Neural crest cell (in vitro differentiated cells): ENCODE measurements at places on chromosomes 3 and 15.

DNA sequence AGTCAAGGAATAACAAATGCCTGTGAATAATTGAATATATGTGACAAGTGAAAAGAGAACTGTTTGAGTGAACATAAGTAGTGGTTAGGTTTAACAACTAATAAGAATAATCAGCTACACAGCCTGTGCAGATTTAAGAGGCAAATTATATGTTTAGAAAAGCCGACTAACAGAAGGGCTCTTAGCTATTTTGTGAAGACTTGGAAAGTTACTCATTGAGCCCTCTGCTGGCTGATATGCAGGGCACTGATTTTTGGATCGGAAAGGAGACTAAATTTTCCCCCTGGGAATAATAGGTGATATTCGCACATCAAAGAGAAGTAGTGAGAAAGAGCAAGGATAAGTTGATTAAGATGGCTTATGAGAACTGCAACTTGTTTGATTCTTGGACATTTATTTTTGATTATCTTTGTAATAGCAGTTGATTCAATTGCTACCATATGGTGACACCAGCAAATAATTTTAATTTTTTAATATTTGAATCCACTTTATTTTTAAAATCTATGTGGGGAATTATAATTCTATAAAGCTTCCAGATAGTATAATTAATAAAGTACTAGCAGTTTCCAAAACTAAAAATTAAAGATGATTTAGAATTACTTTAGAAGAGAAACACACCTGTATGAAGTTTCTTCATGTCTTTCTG, 156.2 kb downstream of the NLGN1 start:
- peaks cover 13% of the 10 kb centered on the region for H3K4me1 ChIP-seq
- DNase-seq = peak; percentile 14
- H3K36me3 ChIP-seq = no peaks in the 10 kb centered on the region

- H3K36me3 ChIP-seq = no peaks in the 10 kb centered on the region
- no peak overlapping the region for H3K27ac ChIP-seq
- H3K4me1 ChIP-seq = peaks cover 11% of the 10 kb centered on the region
- no peak for DNase-seq
- H3K4me3 ChIP-seq = no peak overlapping the region
These were observed 51.5 kb downstream of the ITGA11 start for GRCh38 chr15:68380456-68380855.

GRCh38 chr15:74425630-74426029, 8.1 kb downstream of the SEMA7A start:
- DNase-seq = no peak
- peaks cover 51% of the 10 kb centered on the region for H3K4me1 ChIP-seq
- H3K36me3 ChIP-seq = no peaks in the 10 kb centered on the region

- no peaks in the 10 kb centered on the region for H3K27me3 ChIP-seq
- peaks cover 30% of the 10 kb centered on the region for H3K4me1 ChIP-seq
- H3K36me3 ChIP-seq = no peaks in the 10 kb centered on the region
- H3K27ac ChIP-seq = no peak overlapping the region
- no peak overlapping the region for H3K4me3 ChIP-seq
These were observed 15.4 kb upstream of the CSPG4 start for GRCh38 chr15:75727851-75728715.

DNA sequence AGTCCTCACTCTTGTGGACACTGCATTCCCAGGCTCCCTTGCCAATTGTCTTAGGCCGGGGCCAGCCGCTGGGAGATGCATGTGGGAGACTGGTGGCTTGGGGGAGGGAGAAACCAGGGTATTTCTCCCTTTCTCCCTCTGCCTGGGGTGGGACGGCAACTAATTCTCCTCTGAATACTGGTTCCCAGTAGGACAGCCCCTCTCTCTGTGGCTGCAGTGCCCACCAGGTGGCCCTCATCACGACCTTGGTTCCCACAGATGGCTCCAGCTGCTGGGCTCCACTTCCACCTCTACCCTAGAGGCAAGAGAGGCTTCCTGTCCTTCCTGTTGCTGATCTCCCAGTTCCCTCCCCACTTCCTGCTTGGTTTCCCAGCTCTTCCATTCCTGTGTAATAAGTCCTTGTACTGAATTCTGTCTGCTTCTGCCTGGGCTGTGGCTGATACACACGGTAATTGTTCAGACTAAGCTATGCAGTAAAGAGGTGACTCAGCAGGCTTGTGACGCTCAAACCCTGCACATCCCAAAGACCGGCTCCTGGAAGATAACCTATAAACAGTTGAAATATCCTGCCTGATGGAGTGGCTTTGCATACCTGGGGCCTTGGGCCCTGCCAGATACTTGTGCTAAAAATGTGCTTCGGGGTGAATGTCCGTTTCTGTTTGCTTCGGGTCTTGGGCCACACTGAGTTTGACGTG, 20.4 kb upstream of the COPG1 start:
- no peaks in the 10 kb centered on the region for H3K27me3 ChIP-seq
- DNase-seq = no peak
- H3K4me3 ChIP-seq = no peak overlapping the region
- no peaks in the 10 kb centered on the region for H3K36me3 ChIP-seq
- H3K27ac ChIP-seq = peak overlapping the region; percentile 40
- H3K4me1 ChIP-seq = peaks cover 5% of the 10 kb centered on the region

- H3K4me1 ChIP-seq = no peaks in the 10 kb centered on the region
- H3K27me3 ChIP-seq = no peaks in the 10 kb centered on the region
- no peaks in the 10 kb centered on the region for H3K36me3 ChIP-seq
- no peak overlapping the region for H3K4me3 ChIP-seq
These were observed 10.9 kb upstream of the AADACL2 start for GRCh38 chr3:151722856-151723255.

- no peaks in the 10 kb centered on the region for H3K36me3 ChIP-seq
- no peak overlapping the region for H3K27ac ChIP-seq
- no peaks in the 10 kb centered on the region for H3K4me1 ChIP-seq
- H3K4me3 ChIP-seq = no peak overlapping the region
- DNase-seq = no peak
- H3K27me3 ChIP-seq = no peaks in the 10 kb centered on the region
These were observed 59.0 kb downstream of the FRMD4B start for GRCh38 chr3:69326855-69327300.

DNA sequence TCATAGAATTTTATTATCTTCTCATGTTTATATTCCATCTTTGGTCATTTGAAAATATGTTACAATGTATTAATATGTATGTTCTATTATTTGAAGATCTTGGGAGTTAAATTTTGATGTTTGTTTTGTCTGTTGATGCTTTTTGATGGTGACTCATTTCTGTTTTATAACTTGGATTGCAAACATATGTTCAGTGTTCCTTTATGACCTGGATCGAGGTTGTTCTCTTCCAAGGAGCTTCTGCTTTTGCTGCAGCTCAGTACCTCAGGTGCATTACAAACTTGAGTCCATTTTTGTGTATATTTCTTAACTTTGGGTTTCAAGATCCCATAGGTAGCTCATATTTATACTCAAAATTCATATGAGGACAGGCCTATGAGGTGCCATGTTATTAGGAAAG, 37.1 kb downstream of the ESYT3 start:
- no peak for DNase-seq
- H3K4me1 ChIP-seq = no peaks in the 10 kb centered on the region
- H3K27ac ChIP-seq = no peak overlapping the region
- H3K4me3 ChIP-seq = no peak overlapping the region

DNA sequence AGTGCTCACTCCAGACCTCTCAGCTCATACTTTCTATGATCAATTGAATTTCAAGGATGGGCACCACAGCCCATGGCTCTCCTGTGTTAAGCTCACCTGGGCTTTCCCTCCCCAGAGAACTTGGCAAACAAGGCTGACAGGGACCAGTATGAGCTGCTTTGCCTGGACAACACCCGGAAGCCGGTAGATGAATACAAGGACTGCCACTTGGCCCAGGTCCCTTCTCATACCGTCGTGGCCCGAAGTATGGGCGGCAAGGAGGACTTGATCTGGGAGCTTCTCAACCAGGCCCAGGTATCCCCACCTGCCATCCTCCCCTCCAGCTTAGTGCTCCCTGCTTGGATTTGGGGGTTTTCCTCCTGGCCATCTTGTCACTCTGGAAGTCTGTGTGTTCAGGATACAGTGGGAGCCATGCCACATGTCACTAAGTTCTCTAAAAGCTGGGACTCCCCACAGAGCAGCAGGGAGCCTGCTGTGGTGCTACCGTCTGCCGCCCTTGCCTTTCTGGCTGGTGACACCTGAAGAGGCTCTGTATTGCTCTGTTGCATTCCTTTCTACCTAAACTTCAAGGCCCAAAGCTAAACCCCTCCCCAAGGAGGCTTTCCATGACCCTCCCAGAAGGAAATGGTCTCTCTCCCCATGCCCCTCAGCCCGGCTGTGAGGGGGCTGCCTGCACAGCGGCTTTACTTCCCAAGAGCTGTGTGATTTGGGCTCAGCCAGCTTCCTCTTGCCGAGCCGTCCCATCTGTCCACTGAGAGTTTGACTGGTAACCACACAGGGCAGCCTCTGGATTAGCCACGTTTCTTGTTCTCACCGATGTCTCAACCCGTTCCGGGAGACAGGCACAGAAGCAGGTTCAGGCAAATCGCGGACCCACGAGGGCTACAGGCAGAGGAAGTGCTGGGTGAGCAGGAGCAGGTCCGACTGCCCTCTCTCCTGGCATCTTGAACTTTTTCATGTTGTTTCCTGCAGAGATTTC, 10.8 kb downstream of the TF start:
- H3K4me3 ChIP-seq = no peak overlapping the region
- peaks cover 3% of the 10 kb centered on the region for H3K27me3 ChIP-seq
- H3K4me1 ChIP-seq = no peaks in the 10 kb centered on the region
- H3K36me3 ChIP-seq = no peaks in the 10 kb centered on the region
- H3K27ac ChIP-seq = no peak overlapping the region
